ENCODE measurements at places on chromosomes 3 and 15. TPM values are rescaled to one million over a fixed set of nuclear protein-coding genes. Genes with fewer than 3 reads are reported as not detected.

Gene CFAP100
- polyA plus RNA-seq = not detected

GRCh38 chr3:5750874-5751640 is 563.5 kb downstream of the EDEM1 start:
- DNase-seq = no peak

DNA sequence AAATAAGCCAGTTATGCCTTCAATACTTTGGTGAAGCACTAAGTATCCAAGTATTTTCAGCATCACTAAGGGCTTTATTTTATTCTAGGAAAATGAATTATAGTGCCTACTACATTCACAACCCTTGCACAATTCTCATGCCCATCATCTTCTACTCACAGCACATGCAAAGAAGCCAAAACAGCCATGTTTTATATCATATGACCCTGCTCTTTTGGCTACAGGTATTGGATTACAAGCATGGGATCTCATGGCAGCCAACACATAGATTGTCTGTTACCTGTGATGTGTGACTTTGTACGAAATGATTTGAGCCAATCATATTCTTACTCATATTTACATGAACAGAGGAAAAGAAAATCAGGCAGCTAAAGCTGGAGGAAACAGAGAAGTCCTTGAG is 38.6 kb downstream of the STT3B start:
- DNase-seq = no peak

GRCh38 chr3:105195260-105195659 is 171.4 kb upstream of the ALCAM start:
- no peak for DNase-seq

Gene USP50
- polyA plus RNA-seq = not detected

Measured in spleen (tissue), 13 donors.